ENCODE measurements at places on chromosomes 3 and 15. TPM values are rescaled to one million over a fixed set of nuclear protein-coding genes. Genes with fewer than 3 reads are reported as not detected.
A peak's percentile ranks its signal among the peaks of the same experiment; 100 is the strongest.

DNA sequence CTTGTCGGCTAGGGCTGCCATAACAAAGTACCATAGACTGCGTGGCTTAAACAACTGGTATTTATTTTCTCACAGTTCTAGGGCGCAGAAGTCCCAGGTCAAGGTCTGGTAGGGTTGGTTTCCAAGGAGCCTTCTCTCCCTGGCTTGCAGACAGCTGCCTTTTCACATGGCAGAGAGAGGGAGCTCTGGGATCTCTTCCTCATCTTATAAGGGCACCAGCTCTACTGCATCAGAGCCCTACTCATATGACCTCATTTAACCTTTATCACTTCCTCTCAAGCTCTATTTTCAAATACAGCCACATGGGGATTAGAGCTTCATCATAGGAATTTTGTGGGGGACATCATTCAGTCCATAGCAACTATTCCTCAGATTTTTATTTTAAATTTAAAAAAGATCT, 17.6 kb upstream of the PAQR9 start:
- DNase-seq: no peak

DNA sequence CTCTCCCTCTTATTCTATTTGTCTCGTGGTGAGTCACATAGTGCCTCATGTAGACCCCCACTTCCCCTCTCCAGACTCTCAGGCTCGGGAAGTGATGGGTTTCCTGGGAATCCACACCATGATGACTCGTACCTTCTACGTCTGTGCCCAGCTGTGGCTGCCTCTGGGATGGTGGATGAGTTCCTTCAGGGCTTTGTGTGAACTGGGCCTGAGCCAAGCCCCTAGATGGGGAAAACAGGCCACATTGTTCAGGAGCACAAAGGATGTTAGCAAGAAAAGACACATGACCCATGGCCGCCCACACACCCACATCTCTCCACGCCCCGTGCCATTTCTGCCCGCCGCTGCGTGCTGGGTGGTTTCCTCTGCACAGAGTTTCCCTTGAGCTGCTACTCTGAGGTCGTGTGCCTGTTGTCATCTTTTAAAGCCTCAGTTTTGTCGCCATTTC, 10.5 kb downstream of the ISG20 start:
- no peak for DNase-seq

- DNase-seq: no peak
Measured at GRCh38 chr3:129040039-129040336, 20.6 kb upstream of the GP9 start.

- no peak for DNase-seq
Measured at GRCh38 chr3:111831840-111832239, 27.2 kb upstream of the PHLDB2 start.

DNA sequence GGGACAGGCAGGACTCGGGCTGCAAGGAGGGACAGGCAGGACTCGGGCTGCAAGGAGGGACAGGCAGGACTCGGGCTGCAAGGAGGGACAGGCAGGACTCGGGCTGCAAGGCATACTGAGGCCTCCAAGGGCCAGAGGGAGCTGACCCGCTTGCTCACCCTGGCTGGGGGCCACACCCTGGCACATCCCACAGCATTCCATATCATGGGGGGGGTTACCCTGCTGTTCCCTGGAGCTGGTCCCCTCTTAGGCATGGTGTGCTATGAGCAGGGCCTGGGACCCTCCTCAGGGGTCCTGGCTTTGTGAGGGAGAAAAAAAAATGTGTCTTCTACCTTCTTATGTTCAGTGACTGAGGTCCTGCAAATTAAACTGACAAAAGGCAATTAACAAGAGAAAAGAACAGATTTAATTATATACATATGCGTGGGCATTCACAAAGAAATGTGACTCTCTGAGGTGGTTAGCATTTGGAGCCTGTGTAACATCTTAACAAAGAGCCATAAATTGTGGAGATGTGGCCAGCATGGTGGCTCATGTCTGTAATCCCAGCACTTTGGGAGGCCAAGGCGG, 97.6 kb upstream of the ALDH1A3 start:
- no peak for DNase-seq

GRCh38 chr15:90231028-90232017, 2.4 kb downstream of the CIB1 start:
- no peak for DNase-seq

- DNase-seq: no peak
Measured at GRCh38 chr15:86444527-86444926, 364.9 kb downstream of the AGBL1 start.

GRCh38 chr3:57617739-57618138, 20.6 kb upstream of the ARF4 start:
- no peak for DNase-seq

- no peak for DNase-seq
Measured at GRCh38 chr3:41700155-41700554, 261.7 kb downstream of the ULK4 start.

DNA sequence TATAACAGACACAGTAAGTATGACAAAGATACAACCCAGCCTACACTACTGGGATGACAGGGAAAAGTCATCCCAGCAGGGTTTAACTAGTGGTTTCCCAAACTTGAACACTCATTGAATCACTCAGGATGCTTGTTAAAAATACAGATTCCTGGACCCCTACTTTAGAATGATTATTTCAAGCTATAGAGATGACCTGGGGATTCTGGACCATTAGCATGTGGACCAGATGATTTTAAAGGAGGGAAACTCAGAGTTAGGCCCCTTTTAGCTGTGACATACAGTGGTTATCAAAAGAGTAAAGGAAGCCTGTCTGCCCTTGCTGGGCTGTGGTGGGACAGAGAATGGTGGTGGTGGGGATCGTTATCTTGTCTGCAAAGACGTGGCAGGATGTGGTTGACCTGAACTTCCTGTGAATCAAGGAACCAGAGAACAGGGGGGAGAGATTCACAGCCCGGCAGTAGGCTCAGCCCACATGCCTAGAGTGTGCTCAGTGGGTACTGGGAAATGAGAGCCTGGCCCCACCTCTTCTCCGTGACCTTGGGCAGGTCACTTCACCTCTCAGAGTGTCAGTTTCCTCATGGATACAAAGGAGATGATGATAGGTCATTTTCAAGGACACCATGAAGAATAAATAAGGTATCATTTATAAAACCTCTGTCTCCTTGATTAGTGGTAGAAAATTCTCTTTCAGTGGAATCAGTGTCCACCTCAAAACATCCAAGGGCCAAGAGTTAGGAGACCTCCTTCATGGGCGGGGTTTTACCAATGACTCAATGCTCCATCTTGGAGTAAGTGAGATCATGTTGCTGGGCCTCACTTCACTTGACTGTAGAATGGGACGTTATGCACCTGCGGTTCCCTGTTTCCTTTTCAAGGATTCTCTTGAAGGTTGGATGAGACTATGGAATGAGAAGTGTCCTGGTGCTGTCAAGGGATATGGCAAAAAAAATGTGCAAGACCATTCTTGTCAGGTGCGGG, 306.5 kb downstream of the RPLP1 start:
- DNase-seq: no peak

GRCh38 chr3:197209366-197210260, 88.8 kb downstream of the DLG1 start:
- DNase-seq: no peak

- no peak for DNase-seq
Measured at GRCh38 chr3:182516597-182517336, 276.5 kb upstream of the ATP11B start.

- DNase-seq: no peak
Measured at GRCh38 chr3:9169326-9169725, 80.1 kb downstream of the SRGAP3 start.

- no peak for DNase-seq
Measured at GRCh38 chr3:104584682-104585081, 782.0 kb upstream of the ALCAM start.

DNA sequence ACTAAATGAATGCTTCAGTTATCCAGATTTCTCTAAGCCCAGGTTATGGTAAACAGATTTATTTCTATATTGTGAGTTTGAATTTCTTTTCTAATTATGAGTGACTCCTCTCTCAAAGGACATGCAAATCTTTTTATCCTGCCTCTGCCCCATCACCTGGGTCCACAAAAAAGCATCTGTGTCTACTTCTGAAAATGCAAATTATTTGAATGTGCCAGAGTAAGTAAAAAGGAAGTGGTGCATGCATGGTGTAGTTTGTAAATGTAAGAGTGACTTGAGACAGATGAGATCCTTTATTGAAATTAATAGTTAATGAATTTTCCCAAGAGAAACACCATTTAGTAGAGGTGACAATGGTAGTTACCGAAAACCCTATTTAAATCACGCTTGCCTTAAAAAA, 26.9 kb downstream of the MCTP2 start:
- DNase-seq: no peak

GRCh38 chr15:96046620-96047240, 283.8 kb upstream of the NR2F2 start:
- peak; percentile 24 for DNase-seq

- DNase-seq: no peak
Measured at GRCh38 chr3:31988271-31988670, 6.7 kb downstream of the ZNF860 start.

DNA sequence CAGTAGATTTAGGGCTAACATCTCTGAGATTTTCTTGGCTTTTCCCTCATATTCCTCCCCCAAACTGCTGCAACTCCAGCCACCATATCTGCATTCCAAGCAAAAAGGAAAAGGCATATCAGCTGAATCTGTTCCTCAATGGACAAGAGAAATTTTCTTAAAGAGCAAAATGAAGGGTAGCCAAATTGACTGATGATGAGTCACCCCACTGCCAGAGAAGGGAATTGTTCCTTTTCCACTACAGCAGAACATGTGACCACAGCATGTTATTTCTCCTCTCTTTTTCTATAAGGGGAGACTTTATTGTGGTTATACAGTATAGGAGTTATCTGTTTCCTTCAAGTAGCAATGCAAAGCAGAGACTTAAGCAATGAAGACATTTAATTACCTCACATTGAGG, 172.5 kb downstream of the MTHFS start:
- DNase-seq: no peak

- DNase-seq: no peak
Measured at GRCh38 chr3:195082811-195083210, 188.1 kb downstream of the XXYLT1 start.

GRCh38 chr15:57146506-57147201, 228.2 kb downstream of the TCF12 start:
- peak; percentile 40 for DNase-seq

DNA sequence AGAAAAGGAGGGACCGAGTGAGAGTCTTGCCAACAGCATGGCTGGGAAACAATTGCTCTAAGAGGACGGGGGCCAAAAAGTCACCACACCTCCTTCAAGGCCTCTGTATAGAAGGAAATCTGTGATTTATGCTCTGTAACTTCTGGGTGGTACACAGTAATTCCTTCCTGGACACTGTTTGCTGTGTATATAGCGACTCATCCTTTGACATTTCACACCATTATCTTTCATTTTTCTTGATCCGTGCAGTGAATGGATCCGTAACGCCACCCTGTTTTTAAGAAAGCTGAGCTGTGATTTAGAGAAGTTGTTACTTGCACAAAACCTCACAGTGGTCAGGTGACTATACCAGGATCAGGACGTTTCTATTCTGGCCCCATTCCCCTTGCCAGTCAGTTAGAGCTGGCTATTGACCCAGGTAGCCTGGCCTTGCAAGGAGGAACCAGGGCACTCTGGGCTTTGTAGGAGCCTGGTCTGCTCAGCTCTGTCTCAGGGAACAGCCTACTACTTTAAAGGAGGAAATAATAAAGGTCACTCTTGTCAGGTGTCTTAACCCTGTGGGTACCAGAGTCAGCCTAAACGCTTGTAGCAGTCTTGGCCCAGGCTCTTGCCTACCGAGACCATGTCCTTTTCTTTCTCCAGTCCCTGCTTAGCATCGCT, 86.5 kb upstream of the MYZAP start:
- peak; percentile 21 for DNase-seq

GRCh38 chr3:110799271-110799670, 272.3 kb upstream of the NECTIN3 start:
- DNase-seq: no peak

GRCh38 chr15:34850121-34850520, 54.8 kb upstream of the ACTC1 start:
- DNase-seq: no peak

GRCh38 chr15:95832668-95833067, 497.8 kb upstream of the NR2F2 start:
- no peak for DNase-seq

GRCh38 chr3:117692416-117692995, 982.9 kb downstream of the TUSC7 start:
- no peak for DNase-seq

GRCh38 chr3:143081844-143082778, 37.5 kb upstream of the CHST2 start:
- no peak for DNase-seq

DNA sequence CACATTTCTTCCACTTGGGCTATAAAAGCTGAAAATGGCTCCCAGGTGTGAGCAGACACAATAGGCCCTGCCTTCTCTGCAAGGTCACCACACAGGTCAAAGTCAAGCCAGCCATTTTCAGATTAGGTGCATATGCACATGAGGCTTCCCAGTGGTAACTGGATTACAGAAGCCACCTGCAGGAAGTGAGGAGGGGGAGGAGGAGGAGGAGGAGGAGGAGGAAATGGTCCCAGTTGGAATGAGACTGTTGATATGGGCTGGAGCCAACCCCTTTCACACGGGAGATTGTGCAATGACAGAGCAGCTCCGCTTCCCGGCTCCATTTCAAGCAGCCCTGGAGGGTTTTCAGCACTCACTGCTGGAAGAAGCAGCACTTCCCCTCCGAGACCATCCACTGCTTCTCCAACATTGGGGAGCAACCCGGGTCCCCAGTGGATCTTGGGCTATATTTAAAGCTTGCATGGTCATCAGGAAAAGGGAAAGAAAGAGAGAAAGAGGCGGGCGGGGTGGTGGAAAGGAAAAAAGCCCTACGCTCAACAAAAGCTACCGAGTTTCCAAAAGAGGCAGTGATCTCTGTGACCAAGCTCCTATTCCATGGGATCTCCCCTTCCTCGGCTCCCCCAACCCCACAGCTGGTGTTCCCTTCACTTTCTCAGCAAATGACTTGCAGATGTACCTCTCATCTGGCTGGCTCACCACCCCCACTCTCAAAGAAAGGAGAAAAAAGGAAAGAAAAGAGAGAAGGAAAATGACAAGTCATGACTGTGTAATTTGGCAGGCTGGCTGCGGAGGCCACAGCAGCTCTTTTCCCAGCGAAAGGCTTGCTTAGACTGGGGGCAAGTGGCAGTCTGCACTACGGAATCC, 58.3 kb downstream of the LRIG1 start:
- no peak for DNase-seq

GRCh38 chr3:89245612-89246011, 138.2 kb downstream of the EPHA3 start:
- DNase-seq: no peak

GRCh38 chr3:87755852-87756251, 303.0 kb downstream of the CGGBP1 start:
- DNase-seq: no peak

GRCh38 chr3:42163622-42164244, 72.6 kb downstream of the TRAK1 start:
- no peak for DNase-seq

- DNase-seq: no peak
Measured at GRCh38 chr3:23547905-23548650, 257.7 kb upstream of the UBE2E1 start.

The IL5RA gene
- not detected for total RNA-seq

The CD200R1 gene
- total RNA-seq: 0.09 TPM

The DCP1A gene
- 25.4 TPM for total RNA-seq

The LTF gene
- not detected for total RNA-seq

The ZCWPW2 gene
- total RNA-seq: 0.29 TPM

The GOLGA6L4 gene
- 1.1 TPM for total RNA-seq

The PPP1R2 gene
- 26.9 TPM for total RNA-seq

The IL16 gene
- total RNA-seq: not detected

The LRRC3B gene
- not detected for total RNA-seq

The OR5H15 gene
- total RNA-seq: not detected

The UACA gene
- 19.0 TPM for total RNA-seq

The CTXN2 gene
- total RNA-seq: not detected

Data from NCI-H460 (cell line).